ENCODE measurements at places on chromosomes 1 and 21. TPM values are rescaled to one million over a fixed set of nuclear protein-coding genes. Genes with fewer than 3 reads are reported as not detected.

Gene CYP4B1
- total RNA-seq, result under 0.01 TPM

Gene SLC22A15
- 8.9 TPM for total RNA-seq

Gene POU3F1
- total RNA-seq, result 6.1 TPM

Gene LRIF1
- total RNA-seq, result 12.5 TPM
